ENCODE measurements at places on chromosomes 6 and 20.

- DNase-seq = peak; percentile 33
Observed at GRCh38 chr20:46011631-46012482, 3.1 kb downstream of the MMP9 start.

DNA sequence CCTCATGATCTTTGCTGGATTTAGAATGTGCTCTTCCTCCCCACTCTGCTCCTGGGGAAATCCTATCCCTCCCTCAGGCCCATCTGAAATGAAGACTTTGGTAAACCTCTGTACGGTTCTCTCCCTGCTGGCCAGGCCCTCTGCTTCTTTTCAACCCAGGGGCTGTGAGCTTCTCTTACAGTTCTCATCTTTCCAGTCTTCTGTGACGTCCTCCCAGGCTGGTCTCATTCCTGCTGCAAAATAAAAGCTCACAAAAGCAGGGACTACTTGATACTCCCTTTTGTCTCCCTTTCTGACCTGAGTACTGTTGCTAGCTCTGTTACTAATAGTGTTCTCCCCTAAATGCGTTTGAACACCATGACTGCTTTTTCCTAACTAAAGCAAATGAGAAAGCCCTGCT lies 46.3 kb downstream of the UNC5CL start:
- DNase-seq = no peak

DNA sequence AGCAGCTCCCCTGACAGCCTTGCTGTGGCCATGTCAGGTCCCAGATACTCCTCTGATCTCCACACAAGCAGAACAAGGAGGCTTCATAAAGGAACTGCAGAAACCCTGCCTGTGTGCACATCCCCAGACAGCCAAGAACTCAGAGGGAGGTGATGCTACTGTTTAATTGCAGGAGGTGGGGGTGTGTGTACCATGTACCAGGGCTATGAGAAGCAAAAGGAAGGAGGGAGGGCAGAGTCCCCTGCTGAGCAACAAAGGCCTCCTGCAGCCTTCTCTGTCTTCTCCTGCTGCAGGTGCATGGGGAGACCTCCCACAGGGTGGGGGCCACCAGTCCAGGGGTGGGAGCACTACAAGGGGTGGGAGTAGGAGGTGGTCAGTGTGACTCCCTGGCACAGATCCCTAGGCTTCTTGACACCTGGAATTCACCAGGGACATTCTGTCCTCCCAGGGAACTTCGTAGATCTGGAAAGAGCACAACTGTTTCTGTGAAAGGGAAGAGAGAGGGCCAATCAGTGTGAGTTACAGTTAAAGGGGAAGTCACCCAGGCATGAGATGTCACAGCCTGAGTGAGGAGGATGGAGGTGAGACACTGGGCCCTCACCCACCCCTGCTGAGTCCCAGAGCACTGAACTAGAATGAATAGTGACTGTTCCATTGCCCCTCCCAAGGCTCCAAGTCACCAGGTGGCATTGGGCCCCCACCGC lies 2.8 kb downstream of the CST2 start:
- DNase-seq = no peak

DNA sequence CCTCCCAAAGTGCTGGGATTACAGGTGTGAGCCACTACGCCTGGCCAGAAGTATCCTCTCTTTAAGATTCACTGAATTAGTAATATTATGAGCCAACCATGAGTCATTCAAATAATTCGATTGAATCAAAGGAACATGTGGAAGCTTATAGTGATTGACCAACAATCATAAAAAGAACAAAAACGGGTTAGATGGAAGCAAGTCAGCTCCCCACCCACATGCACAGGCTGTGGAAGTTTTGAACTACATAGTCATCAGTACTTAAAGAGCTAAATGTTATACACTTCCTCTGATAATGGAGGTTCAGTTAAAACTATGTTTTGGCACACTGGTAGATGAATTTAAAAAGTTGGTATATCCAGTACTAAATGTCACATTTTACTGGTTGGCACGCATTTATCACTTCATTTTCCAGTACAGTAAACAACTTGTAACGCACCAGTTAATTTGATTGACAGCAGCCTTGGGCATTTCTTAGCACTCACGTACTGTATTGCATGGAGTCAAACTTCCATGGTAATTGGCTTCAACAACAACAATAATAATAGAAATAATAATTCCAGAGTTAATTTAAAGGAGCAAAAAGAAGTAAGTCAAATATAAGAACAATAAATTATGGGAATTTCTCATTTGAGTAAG lies 1107.3 kb upstream of the MAP3K7 start:
- no peak for DNase-seq

DNA sequence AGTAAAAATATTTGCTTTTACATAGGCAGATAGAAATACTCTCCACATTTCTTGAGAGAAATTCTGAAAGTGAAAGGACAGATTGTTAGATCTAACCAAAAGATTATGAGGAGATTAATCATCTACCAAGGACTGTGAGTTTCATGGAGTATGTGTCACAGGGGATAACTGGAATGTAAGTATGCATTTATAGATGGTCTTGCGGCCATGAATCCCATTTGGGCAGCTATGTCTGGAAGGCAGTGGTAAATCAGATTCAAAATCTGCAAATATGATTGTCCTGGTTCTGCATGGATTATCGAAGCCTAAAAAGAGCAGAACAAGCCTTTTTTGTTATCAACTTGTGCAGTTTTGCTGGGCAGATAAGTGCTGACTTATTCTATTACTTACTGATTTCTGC lies 293.8 kb downstream of the RFPL4B start:
- no peak for DNase-seq

DNA sequence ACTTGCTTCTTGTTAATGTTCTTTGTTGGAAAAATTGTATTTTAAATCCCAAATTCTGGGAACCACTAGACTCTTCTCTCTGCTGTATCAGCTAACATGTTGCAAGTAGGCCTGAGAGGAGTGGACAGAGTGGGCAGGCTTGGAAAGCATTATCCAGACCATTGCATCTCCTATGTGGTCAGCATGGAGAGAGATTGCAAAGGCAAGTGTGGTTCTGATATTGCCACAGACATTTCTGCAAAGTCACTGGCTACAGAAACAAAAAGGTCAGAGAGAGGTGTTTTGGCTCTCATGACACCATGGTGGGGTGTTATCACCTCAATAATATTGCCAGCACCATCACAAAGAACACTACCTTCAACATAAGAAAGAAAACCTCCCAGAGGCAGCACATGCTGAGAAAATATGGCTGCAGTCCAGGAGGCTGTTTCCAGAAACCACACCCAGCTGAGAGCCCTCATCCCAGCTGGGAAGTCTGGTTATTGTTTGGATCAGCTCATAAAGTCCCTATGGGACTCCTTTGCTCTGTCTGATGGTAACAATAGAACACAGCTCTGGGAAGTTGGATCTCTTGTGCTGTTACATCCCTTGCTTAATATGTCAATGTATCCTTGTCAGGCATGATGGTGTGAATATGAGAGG lies 78.2 kb upstream of the TBX18 start:
- DNase-seq = no peak

DNA sequence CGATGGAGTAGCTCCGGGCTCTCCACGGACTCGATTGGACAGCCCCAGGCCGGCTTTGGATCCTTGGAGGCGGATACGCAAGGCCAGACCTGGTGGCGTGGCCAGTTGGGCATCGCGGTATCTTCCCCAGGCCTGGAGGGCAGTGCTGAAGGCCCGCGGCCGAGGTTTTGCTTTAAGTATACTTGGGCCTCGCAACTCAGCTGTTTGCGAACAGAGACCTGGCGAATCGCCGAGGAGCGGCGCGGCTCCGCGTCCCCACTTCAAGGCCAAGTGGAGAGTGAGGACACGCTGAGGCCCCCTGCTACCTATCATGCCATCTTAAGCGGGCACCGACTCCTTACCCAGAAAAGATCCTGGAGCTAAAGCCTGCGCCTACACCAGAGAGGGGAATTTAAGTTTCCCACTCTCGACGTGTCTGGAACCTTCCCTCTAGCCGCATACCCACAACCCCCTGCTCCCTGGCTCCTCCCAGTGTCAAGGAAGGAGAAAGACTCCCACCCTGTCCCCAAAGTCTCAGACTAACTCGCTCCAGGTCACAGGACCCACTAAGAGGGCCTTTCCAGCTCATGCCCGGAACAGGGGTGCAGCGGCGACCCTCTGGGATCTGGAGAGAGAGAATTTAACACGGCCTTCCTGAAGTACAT lies 4.1 kb downstream of the LINC00237 start:
- peak; percentile 60 for DNase-seq

GRCh38 chr6:82588020-82588419 lies 224.4 kb downstream of the TPBG start:
- no peak for DNase-seq
